ENCODE measurements at places on chromosomes 3 and 15. TPM values are rescaled to one million over a fixed set of nuclear protein-coding genes. Genes with fewer than 3 reads are reported as not detected.

DNA sequence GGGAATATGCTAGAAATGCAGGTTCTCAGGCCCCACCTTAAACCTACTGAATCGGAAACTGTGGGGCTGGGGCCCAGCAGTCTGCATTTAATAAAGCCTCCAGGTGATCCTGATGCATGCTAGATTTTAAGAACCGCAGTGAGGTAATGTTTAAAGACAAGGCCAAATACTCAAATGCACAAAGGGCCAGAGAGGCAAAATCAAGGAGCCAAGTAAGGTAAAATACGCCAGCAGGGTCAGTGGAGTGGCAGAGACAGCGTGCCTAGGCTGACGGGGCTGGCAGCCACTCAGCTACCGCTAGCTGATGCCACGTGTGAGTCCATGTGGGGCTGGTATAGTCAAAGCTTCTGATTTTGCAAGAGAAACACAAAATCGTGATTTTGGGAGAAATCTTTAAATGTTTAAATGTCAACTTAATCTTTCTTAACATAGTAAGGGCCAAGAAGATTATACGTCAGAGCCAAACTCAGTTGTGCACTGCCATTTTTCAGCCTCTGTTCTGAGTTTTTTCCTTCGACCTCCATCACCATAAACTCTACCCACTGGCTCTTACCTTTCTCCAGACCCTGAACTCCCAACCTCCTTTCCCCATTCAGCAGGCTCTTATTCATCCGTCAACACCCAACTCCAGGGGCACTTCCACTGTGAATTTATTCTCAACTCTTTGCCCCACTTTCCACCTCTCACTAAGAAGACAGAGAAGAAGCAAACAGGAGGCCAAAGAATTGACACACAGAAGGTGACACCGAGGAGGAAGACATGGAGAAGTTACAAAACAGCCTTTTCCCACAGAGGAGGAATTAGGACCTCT is 136.6 kb upstream of the RAD18 start:
- DNase-seq = no peak

- DNase-seq = no peak
These were observed 40.5 kb downstream of the POLQ start for GRCh38 chr3:121505256-121505655.

GRCh38 chr3:126057501-126057819 is 26.5 kb downstream of the SLC41A3 start:
- DNase-seq = no peak

GRCh38 chr3:151393146-151393830 is 8.7 kb upstream of the P2RY12 start:
- DNase-seq = no peak

DNA sequence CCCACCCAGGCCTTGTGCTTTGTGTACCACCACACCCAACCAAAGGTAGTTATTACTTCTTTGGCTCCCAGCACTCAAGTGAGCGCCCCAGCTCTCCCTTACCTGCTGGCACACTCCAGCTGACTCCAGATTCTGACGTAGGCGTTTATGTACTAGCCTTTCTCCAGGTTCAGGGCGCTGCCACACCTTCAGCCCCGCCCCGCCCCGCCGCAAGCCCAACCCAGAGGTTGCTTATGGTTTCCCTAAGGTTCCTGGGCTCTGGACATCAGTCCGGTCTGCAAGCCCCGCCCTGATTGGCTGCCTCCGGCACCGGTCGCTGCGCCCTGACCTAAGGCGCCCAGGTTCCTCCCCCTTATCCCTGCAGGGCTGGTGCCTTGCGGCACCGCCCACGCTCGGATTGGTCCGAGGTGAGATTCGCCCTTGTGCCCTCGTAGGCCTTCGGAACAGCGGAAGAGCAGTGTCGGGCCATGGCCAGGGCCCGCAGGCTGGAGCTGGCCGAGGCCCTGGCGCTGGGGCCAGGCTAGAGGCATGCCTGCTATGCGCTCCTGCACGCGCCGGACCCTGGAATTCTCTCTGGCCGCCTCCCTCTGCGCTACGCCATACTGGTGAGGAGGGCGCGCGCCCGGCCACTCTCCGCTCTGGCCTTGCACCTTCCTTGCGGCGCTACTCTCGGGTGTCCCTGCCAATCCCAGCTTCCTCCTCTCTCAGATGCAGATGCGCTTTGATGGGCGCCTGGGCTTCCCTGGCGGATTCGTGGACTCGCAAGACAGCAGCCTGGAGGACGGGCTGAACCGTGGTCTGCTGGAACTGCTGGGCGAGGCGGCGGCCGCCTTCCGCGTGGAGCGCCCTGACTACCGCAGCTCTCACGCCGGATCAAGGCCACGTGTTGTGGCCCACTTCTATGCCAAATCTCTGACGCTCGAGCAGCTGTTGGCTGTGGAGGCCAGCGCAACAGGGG is 19.8 kb upstream of the NUDT16 start:
- peak; percentile 67 for DNase-seq

DNA sequence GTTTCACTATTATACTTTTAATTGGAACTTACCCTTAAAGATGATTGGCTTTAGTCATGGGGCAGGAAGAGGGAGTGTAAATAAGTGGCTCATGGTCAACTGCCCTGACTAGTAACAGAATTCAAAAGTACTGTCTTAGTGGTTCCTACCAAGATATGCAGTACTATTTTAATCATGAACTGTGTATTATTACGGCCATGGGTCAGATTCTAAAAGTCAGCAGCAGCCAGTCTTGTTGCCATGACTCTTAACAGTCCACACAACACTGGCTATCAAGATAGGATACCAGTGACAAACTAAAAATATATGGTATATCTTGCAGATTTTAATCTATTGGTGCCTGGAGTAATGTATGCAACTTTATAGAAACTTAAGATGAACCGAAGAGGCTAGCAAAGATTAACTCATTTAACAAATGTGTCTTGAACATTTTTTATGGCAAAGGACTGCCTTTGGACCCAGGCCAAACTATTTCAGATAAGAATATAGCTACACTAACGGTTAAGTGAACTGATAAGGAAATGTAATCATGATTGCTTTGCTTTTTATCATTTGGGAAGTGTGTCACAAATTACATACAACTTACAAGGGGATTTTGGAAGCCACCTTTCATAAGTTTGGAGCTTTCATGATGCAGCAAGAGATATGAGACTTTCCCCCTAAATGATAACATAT is 163.7 kb downstream of the TCF12 start:
- DNase-seq = no peak

DNA sequence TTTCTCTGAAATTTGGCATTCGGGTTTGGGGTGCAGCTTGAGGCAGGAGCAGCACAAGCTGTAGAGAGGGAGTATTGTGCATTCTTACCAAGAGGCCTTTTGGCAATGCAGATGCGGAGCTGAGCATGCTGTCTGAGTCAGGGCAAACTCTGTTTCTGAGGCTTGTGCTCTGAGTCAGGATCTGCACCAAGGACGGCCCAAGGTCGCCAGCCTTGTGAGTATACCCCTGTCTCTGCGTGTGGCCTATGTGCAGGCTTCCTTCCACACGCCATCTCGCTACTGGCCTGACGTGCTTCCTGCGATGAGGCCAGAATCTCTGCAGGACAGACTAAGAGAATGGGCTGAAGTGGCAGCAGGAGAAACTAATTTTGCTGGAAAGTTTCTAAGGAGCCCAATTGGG is 83.8 kb upstream of the ROPN1 start:
- DNase-seq = no peak

GRCh38 chr15:75352186-75353080 is 5.6 kb downstream of the NEIL1 start:
- DNase-seq = no peak

DNA sequence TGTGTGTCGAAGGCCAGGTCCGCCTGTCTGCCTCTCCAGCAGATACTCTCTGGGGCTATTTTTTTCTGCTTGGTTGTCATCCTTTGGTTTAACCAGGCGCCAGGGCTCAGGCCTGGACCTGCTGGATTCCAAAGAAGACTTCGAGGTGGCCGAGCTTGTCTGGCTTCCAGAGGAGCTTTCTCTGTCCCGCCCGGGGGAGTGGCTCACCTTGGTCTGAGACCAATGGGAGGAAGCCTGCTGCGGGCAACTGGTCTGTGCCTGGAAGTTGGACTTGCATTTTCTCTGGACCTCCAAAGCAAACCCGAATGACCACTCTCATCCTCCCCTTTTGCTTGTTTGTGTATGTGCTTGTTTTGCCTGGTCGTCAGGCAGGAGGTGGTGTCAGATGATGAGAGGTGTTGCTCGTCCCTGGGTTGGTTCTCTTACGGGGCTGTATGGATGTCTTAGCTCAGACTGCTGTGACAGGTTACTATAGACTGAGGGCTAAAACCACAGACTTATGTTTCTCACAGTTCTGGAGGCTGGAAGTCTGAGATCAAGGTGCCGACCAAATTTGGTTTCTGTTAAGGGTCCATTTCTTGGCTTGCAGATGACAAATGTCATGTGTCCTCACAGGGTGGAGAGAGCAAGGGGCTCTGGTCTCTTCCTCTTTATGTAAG is 19.3 kb downstream of the IGF1R start:
- DNase-seq = peak; percentile 76

GRCh38 chr3:154122552-154122911 is 1.3 kb downstream of the ARHGEF26 start:
- DNase-seq = no peak

- peak; percentile 34 for DNase-seq
These were observed 277.3 kb upstream of the TLE3 start for GRCh38 chr15:70375006-70375431.

DNA sequence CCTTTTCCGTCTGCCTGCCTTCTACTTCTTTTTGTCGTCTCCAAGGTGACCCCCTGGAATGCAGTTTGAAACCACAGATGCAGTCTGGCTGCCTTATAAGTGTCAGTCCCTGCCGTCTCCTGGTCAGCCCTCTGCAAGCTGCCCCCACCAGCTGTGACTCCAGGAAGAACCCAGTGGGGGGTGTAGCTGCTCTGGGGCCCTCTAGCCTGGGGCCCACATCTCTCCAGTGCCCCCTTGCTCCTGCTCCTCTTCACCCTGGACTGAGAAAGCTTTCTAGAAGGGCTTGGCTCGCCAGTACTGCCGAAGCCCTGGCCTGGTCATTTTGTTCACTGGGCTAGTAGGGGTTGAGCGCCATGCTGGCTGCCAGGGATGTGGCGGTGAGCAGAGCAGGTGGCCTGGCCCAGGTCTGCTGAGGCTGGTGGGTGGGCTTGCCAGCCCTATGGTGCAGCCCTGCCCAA is 21.3 kb downstream of the SYNM start:
- no peak for DNase-seq

GRCh38 chr3:6785726-6786125 is 75.2 kb upstream of the GRM7 start:
- DNase-seq = no peak

GRCh38 chr15:50830477-50831354 is 65.2 kb upstream of the SPPL2A start:
- DNase-seq = no peak

DNA sequence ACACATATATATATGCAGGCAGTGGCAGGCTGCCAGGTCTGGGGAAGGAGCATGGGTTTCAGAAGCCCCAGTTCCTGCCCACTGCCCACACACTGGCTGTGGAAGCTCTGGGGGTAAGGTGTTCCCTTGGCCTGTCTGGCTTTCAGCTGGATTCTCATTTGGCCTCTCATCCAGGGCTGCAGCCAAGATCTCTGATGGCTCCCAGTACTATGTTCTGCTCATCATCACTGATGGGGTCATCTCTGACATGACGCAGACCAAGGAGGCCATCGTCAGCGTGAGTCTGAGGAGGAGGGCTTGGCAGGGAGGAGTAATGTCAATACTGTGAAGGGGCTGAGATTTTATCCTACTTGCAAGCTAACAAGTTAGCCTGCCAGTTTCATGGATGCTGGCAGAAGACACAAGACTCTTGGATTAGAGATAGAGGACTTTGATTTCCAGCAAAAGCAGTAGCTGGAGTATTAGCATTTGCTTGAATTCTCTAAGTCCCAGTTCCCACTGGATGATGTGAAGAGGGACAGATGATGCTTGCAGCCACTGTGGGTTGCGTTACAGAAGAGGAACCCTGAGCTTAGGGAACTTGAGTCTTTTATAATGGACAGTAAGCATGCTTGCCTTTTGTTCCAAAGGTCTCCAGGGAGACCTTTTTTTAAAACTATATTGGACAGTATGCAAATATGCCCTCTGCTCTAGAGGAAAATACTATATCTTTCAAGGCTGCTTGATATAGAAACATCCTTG is 5.6 kb upstream of the BRPF1 start:
- no peak for DNase-seq

DNA sequence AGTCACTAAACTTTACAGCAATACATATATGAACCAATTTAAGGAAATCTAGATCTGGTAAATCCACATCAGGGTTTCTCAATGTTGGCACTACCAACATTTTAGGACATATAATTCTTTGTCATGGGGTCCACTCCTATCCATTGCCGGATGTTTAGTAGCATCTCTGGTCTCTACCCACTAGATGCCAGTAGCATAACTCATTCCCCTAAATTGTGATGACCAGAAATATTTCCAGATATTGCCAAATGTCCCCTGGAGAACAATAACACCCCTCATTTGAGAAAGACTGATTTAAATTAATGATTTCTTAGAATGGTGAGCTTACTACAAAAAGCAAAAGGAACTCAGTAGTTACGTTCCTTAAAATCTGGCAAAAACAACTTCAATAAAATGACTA is 23.1 kb upstream of the ANKRD28 start:
- no peak for DNase-seq

Gene TLR9
- not detected for total RNA-seq

Gene IFT57
- 44.4 TPM for total RNA-seq

Gene PLA2G4D
- total RNA-seq = 0.07 TPM

Gene P3H2
- 42.3 TPM for total RNA-seq

Gene C3orf85
- not detected for total RNA-seq

Gene PRICKLE2
- total RNA-seq = 6.3 TPM

Gene ANKRD63
- not detected for total RNA-seq

Gene MNS1
- total RNA-seq = 1.7 TPM

Gene MOBP
- total RNA-seq = not detected

Gene MRPS25
- total RNA-seq = 42.5 TPM

Gene CPA3
- total RNA-seq = not detected

Gene COL8A1
- 211 TPM for total RNA-seq

Gene FANCD2OS
- total RNA-seq = not detected

Gene HRG
- not detected for total RNA-seq

Gene KNG1
- not detected for total RNA-seq

All from foreskin keratinocyte (primary cell).